A549 treated with Mapracorat at 1 μM for 4 hours (cell line): ENCODE measurements at places on chromosomes 5 and 9. TPM values are rescaled to one million over a fixed set of nuclear protein-coding genes. Genes with fewer than 3 reads are reported as not detected.

PBX3 gene
- total RNA-seq, result 10.2 to 14.5 TPM (median 11.2 TPM) in 5 replicates

KIF20A gene
- 37.7 to 49.8 TPM (median 43.8 TPM) in 5 replicates for total RNA-seq

SPRY4 gene
- total RNA-seq, result 7.6 to 9.5 TPM (median 8.4 TPM) in 5 replicates

FOXD4 gene
- 0.26 to 0.46 TPM (median 0.42 TPM) in 5 replicates for total RNA-seq

CEMIP2 gene
- 63.4 to 84.4 TPM (median 63.6 TPM) in 5 replicates for total RNA-seq

DPYSL3 gene
- total RNA-seq, result 18.9 to 20.6 TPM (median 20.2 TPM) in 5 replicates

RNF224 gene
- total RNA-seq, result 0.07 to 0.44 TPM (median 0.31 TPM) in 5 replicates

IRX1 gene
- not detected in 5 replicates for total RNA-seq

TIFAB gene
- not detected in 5 replicates for total RNA-seq

PGM5 gene
- total RNA-seq, result not detected in 5 replicates

UBAC1 gene
- total RNA-seq, result 29.3 to 39.1 TPM (median 35.6 TPM) in 5 replicates

CDKN2B-AS1 gene
- not detected in 5 replicates for total RNA-seq

CDH12 gene
- not detected in 5 replicates for total RNA-seq

SLC34A3 gene
- total RNA-seq, result 0.08 to 0.28 TPM (median 0.09 TPM) in 3 of 5 replicates, not detected in the others

BAAT gene
- 0.23 to 0.45 TPM (median 0.35 TPM) in 5 replicates for total RNA-seq

PCDHGB6 gene
- 0.08 to 0.13 TPM (median 0.12 TPM) in 5 replicates for total RNA-seq

MARCOL gene
- not detected in 5 replicates for total RNA-seq

PKD2L2 gene
- total RNA-seq, result 0.07 TPM in 1 of 5 replicates, not detected in the others

MAMDC2 gene
- 0.20 to 0.35 TPM (median 0.31 TPM) in 5 replicates for total RNA-seq

DOLK gene
- total RNA-seq, result 32.4 to 39.8 TPM (median 37.3 TPM) in 5 replicates

CMBL gene
- 21.1 to 22.5 TPM (median 21.6 TPM) in 5 replicates for total RNA-seq

IFNA13 gene
- total RNA-seq, result not detected in 5 replicates

PPIP5K2 gene
- 18.6 to 23.2 TPM (median 20.8 TPM) in 5 replicates for total RNA-seq
